ENCODE measurements at places on chromosomes 11 and 22.

DNA sequence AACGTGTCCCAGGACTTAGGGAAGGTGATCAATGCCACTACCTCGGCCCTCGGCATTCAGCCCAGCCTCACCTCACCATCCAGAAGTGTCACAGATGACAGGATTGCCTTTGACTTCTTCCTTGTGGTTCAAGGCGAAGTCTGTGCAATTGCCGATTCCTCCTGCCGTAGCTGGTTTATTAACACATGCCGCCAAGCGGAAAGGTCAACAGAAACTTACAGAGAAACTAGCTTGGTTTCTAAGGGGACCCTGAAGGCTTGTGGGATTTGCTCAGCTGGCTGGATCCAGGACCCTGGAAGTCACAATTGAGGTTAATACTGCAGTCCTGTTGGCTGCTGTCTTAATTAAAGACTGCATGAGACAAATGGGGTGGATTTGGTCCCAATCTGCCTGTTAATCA lies 65.6 kb downstream of the SHANK2 start:
- no peak for DNase-seq

GRCh38 chr22:23169043-23169406 lies 11.3 kb upstream of the BCR start:
- DNase-seq: no peak

DNA sequence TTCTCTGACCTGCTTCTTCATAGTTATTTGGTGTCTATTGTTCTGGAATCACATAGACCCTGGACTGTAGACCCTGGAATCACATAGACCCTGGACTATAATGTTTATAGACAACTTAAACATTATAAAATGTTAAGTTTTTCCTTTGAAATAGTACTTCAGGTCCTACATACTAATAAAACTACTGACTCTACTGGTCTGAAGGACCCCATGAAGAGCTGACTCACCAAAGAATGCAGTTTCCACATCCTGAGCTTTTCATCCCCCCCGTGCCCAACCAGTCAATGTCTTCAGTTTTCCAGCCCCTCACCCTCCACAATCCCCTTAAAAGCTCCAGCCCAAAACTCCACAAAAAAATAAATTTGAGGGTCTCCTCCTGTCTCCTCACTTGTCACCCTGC lies 6.6 kb upstream of the PLEKHA7 start:
- DNase-seq: no peak

GRCh38 chr22:50318356-50318697 lies 8.5 kb downstream of the DENND6B start:
- DNase-seq: no peak

- no peak for DNase-seq
Observed at GRCh38 chr11:85953491-85954143, 98.4 kb downstream of the CCDC83 start.

DNA sequence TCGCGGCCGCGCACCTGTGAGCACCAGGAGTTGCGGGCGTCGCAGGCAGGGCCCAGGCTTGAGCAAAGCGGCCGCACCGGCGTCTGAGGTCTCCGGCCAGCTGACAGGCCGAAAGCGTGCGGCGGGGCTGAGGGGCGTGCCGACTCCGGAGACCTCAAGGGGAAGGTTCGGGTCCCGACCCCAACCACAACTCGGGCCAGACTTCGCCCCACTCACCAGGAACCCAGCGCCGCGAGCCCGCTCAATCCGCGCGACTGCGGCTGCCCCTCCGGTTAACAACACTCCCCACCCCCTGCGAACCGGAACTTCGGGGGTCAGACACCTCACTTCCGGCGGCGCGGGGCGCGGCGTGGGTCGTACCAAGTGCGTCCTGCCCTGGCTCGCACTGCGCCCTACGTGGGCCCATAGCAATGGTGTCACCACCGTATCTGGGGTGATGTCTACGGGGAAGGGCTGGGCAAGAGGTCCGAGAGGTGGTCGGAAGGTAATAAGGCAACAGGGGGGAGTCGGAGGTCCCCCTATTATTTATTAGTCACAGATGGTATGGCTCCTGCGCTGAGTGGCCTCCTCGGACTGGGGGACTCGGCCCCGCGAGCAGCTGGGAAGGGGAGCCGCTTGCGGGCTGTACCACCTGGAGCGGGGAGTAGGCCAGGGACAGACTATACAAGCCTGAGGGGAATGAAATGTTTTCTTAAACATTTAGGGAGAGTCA lies at the start of gene SYVN1:
SYVN1 (minus strand) TSS at position 280 of the 712 bp plus-strand sequence. CDS start 918 bp downstream, outside the sequence.
- DNase-seq: peak; percentile 95

DNA sequence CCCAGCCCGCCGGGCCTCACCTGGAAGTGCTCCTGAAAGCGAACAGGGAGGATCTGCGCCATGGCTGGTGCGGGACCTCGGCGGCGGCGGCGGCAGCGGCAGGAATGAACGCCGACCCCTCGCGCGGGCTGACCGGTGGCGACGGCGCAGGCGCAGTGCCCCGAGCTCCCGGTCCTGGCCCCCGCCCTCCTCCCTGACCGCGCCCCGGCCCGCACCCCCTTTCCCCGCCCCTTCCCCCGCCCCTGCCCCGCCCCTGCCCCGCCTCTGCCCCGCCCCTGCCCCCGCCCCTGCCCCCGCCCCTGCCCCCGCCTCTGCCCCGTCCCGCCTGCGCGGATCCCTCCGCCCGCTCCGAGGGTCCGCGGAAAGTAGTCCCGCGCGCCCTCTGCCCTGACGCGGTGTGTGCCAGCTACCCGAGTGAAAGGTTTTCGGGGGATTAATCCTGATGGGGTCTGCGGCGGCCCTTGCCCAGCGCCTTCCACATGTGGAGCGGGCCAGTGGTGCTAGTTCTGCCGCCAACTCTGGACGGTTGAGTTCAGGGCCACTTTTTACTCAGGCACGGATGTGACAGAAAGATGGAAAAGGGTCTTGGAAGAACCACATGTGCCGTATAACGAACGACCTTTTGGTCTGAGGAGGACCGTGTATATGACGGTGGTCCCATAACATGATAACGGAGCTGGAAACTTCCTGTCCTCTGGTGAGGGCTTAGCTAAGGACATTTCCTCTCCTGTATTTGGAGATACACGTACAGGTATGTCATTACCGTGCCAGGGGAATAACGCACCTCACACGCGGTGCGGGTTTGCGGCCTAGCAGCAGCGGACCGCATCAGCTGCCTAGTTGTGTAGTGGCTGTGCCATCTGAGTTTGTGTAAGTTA lies at the start of gene CLTCL1:
CLTCL1 (minus strand) TSS at position 140 of the 878 bp plus-strand sequence; CDS start at position 62, 78 bp downstream.
- DNase-seq: peak; percentile 79

- DNase-seq: no peak
Observed at GRCh38 chr22:30857791-30858190, 110.8 kb downstream of the MORC2 start.

GRCh38 chr22:46688949-46689348 lies 49.1 kb downstream of the CERK start:
- no peak for DNase-seq

DNA sequence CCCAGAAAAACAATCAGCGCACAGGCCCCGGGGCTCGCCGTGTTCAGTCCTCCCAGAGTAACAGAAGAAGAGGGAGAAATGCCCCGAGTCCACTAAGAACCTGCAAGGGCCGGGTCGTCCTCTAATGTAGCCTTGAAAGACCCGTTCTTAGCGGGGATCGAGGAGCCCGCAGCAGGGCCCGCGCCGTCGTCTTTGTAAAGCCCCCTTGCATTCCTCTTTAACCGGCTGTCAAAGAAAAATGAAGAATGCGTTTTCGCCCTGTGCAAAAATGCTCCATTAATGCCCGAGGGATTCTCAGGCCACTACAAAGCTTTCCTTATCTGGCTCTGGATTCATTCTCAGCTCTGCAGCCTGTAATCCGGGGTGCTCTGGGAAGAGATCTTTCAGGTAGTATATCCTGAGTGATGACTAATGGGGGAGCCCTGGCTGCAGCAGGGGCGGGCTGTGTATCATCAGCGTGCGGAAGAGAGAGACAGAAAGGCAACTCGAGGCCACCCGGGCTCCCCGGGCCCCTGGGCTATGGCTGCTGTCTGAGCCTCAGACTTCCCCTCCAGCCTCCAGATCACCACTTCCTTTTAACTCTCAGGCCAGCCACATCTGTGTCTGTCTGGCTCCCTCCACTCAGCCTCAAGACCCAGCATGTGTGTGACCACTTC lies 78.2 kb downstream of the FBLN1 start:
- DNase-seq: peak; percentile 84

DNA sequence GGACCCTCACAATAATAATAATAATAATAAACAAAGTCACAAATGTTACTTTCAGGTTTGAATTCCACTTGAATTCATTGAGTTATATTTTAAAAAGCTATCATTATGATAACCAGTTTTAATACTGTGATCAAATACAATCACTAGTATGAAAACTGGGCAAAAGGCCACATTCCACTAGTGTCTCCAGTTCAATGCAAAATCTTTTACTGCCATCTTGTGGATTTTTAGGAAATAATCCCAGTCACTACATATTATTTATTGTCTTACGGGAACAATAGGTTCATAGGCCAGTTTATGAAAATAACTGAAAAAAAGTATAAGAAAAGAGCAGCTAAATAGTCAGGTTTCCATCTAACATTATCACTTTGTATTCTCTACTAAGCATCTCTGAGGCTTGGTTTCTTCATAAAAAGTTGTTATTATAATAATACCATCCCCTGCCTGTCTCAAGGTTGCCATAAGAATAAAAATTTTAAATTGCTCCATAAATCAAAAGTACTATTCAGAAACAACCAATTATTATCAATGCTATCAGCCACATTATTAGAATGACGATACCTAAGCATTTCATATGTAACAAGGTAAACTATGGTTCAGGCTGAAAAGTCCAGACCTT lies 533.9 kb upstream of the CCDC90B start:
- DNase-seq: peak; percentile 14

DNA sequence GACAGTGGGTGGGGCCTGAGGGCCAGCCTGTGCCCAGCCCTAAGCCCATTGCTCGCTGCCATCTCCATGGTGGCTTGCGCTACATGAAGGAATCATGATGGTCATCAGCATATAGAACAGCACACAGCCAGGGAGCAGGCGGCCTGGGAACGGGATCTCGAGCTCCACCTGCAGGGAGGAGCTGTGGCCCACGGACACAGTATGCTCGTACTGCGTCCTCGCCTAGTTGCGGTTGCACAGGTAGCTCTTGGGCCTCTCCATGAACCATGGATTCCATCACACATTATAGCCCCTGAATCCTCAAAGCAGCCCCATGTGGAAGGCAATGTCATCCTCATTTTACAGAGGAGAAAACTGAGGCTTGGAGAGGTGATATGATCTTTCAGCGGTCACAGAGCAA lies 15.1 kb downstream of the SEC14L4 start:
- no peak for DNase-seq

- DNase-seq: no peak
Observed at GRCh38 chr11:121348220-121348875, 55.8 kb downstream of the SC5D start.

DNA sequence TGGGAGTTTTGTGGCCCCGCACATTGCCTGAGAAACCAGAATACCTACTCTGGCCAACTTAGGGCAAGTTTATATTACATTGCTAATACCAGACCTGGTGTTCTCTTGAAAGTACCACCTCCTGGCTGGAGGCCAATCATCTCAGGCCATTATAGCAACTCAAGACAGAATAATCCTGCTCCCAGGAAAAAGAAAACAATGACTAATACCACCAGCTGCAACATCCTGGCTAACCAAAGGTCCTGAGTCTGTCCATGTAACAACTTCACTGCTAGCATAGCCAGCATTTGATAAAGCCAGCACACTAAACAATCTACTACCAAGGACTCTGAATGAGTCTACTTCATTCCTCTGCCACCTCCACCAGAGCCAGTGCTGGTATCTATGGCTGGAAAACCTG lies 1298.7 kb upstream of the CNTN5 start:
- DNase-seq: no peak

GRCh38 chr11:74593463-74593862 lies 1.1 kb downstream of the POLD3 start:
- DNase-seq: no peak

- DNase-seq: no peak
Observed at GRCh38 chr22:30297276-30297990, 8.1 kb upstream of the CASTOR1 start.

- DNase-seq: no peak
Observed at GRCh38 chr11:71267807-71268421, 15.5 kb upstream of the SHANK2 start.

- no peak for DNase-seq
Observed at GRCh38 chr11:89443361-89444322, 47.5 kb downstream of the NOX4 start.

GRCh38 chr11:125372088-125372487 lies 124.0 kb downstream of the FEZ1 start:
- no peak for DNase-seq

- no peak for DNase-seq
Observed at GRCh38 chr11:8218840-8219239, 44.8 kb downstream of the LMO1 start.

GRCh38 chr11:45265969-45266675 lies 20.0 kb downstream of the SYT13 start:
- DNase-seq: no peak

GRCh38 chr22:44479662-44480061 lies 18.4 kb downstream of the RTL6 start:
- DNase-seq: no peak

GRCh38 chr11:102793677-102794290 lies 4.2 kb downstream of the MMP1 start:
- no peak for DNase-seq
